Inflammatory macrophage treated with lipopolysaccharide for 1 hour (primary cell): ENCODE measurements at places on chromosomes 3 and 15.

- no peak for DNase-seq
Observed at GRCh38 chr15:26972636-26973035, 1.7 kb downstream of the GABRG3 start.

DNA sequence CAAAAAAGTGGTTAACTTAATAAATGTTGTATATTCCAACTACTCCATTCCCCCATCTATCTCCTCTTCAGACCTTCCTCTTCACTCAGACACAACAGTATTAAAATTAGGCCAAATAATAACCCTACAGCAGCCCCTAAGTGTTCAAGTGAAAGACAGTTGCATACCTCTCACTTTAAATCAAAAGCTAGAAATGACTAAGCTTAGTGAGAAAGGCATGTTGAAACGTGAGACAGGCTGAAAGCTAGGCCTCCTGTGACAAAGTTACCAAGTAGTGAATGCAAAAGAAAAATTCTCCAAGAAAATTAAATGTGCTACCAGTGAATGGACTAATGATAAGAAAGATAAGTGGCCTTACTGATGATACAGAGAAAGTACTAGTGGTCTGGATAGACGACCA lies 71.7 kb downstream of the ANKRD28 start:
- no peak for DNase-seq

GRCh38 chr15:34301058-34301457 lies 36.5 kb downstream of the SLC12A6 start:
- no peak for DNase-seq

DNA sequence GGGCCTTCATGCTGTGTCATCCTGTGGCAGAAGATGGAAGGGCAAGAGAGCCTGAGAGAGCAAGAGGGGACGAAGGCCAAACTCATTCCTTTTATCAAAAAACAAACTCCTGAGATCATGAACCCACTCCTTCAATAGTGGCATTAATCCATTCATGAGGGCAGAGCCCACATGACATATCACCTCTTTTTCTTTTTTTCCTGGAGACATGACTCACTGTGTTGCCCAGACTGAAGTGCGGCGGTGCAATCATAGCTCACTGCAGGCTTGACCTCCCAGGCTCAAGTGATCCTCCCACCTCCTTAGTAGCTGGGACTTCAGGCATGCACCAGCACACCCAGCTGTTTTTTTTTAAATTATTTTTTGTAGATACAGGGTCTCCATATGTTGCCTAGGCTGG lies 92.0 kb upstream of the RNU6-1 start:
- peak; percentile 33 for DNase-seq

DNA sequence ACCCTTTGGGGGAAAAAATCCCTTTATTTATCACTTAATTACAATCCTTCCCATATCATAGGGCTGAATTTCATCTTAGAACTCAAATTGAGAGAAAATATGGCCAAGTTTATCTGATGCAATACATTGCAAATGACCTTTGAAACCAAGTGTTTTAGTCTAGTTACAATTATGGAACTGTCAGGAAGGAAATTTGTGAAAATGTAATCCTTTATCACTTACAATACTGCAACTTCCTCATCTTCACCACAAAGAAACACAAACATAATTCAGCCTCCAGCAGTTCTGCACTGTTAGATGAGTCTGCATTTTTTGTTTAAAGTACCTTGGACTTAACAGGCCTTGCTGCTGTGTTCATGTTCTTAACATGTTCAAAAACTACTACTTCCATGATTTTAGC lies 4.6 kb downstream of the CCPG1 start:
- DNase-seq, result peak; percentile 62

- no peak for DNase-seq
Observed at GRCh38 chr3:179840985-179841384, 188.1 kb downstream of the USP13 start.

GRCh38 chr3:42503251-42503924 lies 945 bp downstream of the VIPR1 start:
- no peak for DNase-seq

GRCh38 chr15:48481802-48482201 lies 150.6 kb downstream of the DUT start:
- no peak for DNase-seq

DNA sequence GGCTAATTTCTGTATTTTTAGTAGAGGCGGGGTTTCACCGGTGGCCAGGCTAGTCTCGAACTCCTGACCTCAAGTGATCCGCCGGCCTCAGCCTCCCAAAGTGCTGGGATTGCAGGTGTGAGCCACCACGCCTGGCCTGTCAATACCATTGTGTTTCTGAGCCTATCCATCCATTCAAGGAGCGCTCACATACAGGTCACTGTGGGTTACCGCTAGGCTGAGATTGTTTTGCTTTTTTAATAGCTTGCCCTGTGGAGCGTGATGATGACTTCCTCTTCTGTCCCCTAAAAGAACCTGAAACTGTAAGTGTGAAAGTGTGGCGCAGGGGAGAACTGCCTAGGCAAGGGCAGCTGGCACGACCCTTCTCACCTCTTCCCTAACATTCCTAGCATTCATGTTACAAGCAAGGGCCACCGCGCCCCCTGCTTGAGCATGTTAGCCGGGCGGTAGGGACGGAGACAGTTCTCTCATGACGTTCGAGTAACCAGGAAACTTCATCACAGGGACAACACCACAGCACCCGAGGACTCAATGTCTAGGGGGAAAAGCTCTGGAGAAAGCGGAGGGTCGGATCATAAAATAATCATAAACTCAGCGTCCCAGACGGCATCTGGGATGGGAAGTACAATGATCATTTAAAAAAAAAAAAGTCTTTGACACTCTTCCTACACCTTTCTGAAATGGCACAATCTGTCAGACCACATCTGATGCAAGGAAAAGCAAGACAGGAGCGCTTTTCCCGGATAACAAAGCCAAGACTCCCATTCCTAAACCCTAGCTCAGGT lies 790 bp downstream of the LAMP3 start:
- DNase-seq, result no peak

DNA sequence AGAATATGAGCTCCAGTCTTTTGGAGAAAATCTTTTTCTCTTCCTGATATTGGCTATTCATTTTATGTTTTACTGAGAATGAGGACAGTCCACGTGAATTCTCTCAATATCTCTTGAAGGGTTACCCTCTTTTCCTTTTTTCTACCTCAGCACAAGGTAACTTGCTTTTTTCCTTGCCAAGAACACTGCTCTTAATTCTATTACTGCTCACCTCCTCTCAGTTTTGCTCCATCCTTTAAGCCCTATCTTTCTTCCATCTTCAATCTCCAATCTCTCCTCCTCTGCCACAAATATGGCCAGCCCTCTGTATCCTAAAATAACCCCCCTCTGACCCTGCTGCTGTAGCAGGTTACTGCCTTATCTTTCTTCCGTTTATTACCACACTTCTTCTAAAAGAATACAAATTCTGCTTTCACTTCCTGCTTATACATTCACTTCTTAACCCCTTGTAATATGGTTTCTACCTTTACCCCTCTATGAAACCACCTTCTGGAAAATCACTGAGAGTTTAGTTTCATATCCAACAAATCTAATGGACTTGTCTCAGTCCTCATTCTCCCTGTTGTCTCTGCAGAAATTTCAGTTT lies 89.0 kb downstream of the NFKBIZ start:
- DNase-seq, result peak; percentile 61

GRCh38 chr3:23442598-23443383 lies 239.7 kb downstream of the UBE2E2 start:
- peak; percentile 73 for DNase-seq

GRCh38 chr15:50904211-50904610 lies 4.3 kb upstream of the AP4E1 start:
- peak; percentile 60 for DNase-seq

DNA sequence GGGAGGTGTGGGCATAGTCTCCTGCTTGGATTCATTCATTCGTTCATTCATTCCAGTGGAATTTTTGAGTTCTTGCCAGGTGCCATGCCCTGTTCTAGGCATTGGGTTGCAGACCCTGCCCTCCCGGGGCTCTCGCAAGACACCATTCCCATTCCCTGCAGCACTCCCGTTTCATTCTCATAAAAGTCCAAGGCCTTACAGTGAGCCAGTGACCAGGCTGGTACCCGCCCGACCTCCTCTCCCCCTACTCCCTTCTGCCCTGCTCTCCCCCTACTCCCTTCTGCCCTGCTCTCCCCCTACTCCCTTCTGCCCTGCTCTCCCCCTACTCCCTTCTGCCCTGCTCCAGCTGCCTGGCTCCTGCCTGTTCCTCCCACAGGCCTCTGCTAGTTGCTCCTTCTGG lies 41.9 kb downstream of the AMOTL2 start:
- no peak for DNase-seq

DNA sequence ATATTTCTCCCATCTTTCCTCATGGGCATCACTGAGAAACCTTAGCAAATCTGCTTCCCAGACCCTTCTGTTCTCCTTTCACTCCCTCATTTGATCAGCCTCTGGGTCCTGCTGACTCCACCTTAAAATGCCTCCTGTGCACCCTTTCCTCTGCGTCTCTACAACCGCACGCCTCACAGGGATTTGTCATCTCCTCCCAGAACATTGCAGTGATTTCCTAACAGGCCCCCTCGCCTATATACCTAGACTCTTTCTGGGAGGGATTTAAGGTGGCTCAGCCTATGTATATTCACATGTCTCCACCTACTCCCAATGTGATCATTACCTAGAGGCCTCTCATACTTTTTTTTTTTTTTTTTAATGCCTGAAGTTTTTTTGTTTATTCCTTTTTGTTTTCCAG lies 69.2 kb downstream of the LIPC start:
- DNase-seq, result no peak

- peak; percentile 81 for DNase-seq
Observed at GRCh38 chr3:159988617-159989271, at the start of gene IL12A. Gene IL12A, plus strand, starts transcription at chr3:159988835.

GRCh38 chr15:31265871-31266711 lies 60.5 kb upstream of the KLF13 start:
- peak; percentile 88 for DNase-seq

GRCh38 chr3:38095669-38096483 lies 41.1 kb downstream of the ACAA1 start:
- DNase-seq, result no peak

GRCh38 chr3:4786431-4786830 lies 192.8 kb upstream of the BHLHE40 start:
- no peak for DNase-seq

DNA sequence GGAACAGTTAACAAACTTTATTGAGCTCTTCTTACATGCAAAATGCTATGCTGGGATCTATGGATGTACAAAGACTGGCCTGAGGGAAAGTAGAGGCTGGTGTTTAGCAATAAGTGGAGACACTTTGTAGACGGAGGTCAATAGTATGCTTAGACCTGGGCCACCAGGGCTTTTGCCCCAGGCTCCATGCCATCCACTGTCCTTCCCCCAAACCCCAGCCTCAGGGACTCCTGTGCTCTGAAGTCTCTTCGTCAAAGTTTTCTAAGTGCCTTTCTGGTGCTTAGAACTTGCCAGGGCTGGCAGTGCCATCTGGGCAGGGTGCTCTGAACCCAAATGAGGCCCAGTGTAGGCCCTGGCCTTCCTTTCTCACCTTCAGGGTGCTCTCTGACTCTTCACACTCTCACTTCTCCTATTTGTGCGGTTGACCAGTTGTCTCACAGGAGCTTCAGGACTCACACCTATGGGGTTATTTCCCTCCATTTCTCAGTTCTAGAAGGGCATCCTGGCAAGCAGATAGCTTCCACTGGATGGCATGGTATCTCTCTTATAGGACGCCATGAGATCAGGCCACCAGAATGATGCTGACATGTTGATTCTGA lies 21.8 kb upstream of the KCNAB1 start:
- no peak for DNase-seq

DNA sequence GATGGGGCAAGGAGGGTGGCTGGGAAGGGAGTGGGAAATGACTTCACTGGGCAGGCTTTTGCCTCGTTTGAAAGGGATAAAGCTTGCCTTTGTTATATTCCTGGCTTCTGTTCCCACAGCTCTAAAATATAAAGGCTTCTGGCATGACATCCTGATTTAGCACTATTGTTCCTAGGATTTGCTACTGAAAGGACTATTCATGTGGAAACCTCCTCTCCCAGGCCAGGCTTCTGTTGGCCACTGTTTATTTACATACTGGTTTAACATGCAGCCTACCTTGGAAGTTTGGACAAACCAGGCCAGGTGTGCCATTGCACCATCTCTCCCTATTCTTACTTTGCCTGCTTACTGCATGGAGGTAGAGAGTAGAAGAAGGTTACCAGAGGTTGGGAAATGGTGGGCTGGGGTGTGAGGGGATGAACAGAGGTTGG lies 2.4 kb upstream of the LMCD1 start:
- DNase-seq, result no peak

GRCh38 chr3:169804681-169805080 lies 8.0 kb upstream of the LRRIQ4 start:
- no peak for DNase-seq

DNA sequence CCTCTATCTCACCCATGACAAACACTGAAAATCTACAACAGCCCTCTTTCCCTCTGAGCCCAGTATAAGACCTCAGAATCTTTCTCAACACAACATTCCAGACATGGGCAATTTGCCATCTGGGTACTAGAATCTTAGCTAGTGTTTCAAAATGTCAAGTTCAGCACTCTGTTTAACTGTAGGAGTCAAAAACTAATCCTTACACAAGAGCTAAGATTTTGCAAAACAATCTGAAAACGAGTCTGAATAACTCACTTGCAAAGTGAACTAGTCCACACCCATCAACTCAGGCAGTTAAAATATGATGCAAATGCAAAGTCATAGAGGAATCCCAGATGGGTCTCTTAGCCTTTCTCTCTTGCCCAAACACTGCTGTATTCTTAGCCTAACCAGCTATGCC lies 67.8 kb downstream of the GPR176 start:
- DNase-seq, result no peak

DNA sequence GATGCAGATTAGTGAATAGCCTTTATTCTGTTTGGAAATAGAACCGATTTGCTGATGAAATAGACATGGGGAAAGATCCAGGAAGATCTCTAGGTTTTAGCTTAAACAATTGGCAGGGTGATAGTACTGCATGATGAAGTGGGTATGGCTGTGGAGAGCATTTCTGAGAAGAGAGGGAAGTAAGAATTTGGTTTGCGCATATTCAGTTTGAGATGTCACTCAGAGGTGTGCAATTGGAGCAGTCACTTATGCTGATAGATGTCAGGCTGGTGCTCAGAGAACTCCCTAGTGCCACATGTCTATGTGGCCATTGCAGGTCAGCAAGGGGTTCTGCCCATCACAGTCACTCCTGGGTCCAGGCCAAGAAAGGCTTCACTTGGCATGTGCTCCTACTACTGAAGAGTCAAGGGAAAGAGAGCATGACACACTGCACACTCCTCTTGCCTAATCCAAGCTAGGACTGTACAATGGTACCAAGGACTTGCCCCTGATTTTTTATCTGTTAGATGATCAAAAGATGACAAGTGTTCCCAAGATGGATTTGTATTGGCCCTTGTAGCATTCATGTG lies 57.2 kb upstream of the ST8SIA2 start:
- no peak for DNase-seq

DNA sequence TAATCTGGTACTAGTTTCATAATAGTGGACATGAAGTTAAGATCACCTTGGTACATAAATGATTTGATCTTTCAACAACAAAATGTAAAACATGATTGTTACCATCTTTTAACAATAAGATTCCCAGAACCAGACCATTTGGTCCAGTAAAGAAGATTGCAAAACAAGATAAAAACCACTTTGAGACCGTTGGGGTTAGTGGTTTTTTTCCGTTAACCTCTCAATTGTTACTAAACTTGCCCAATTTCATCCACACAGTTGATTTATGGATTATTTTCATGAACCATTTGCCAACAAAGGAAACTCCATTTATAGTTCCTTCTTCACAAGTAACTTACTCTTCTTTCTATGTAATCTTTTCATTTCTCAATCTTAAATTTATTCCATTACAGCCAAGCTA lies 53.8 kb downstream of the ATP8B4 start:
- DNase-seq, result peak; percentile 67
